ENCODE measurements at places on chromosomes 16 and 17.

- no peak for DNase-seq
Measured at GRCh38 chr16:68238029-68238345, 2.1 kb upstream of the ESRP2 start.

DNA sequence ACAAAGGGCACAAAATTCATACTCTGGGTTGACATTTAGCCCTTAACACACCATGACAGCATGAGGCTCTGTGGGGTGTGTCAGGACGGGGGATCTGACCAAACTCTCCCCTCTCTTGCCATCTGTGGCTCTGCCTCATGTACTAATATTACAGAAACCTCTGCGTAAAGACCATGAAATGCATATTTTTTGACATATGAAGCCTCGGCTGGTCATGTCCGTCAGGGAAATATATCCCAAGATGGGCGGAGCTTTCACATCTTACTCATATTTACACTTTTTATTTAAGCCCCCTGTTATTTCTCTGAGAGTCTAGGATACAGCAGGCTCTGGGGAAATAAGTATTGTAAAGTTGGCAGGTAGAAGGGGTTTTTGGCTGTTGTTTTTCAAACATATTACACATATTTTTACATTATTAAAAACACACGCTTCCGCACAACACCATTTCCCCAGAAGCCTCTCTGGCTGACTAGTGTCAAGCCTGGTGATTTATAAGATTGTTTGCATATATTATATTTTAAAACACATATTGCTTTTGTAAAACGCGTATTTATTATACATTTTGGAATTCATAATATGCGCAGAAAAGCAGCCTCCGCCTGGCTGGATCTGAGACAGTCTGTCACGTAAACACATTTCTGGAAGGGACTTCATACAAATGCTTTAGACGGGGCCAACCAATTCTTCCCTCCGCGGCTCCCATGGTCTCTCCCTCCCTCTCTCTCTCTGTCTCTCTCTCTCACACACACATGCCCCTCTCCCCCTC is 237.7 kb upstream of the ZFHX3 start:
- DNase-seq, result no peak

DNA sequence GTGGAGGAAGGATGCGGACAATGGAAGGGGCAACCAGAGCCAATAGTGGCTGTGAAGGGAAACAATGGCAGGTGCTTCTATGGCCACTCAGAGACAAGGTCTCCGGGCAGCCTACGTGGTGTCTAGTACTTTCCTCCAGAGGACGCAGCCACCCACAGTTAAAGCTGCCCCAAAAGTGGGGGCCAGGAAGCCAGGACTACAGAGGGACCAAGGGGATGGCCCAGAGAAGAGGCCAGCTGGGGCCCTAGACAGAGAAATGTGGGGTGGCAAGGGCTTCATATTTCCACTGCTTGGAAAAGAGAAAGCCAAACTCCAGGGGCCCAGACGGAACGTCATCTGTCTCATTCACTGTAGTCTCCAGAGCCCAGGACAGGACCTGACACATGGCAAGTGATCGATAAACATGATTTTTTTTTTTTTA is 837 bp upstream of the PER1 start:
- DNase-seq, result no peak

- DNase-seq, result no peak
Measured at GRCh38 chr17:17073030-17073564, 30.8 kb downstream of the MPRIP start.

- DNase-seq, result no peak
Measured at GRCh38 chr17:71247441-71248015, 873.3 kb upstream of the SOX9 start.

DNA sequence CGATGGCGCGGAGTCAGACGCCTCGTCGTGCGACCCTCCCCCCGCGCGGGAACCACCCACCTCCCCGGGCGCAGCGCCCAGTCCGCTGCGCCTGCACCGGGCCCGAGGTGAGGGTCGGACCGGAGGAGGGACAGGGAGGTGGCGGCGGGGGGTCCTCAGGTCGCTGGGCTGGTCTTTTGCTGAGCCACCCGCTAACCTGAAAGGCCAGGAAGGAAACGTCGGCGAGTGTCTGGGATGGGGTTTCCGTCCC is 4.9 kb downstream of the TBX2 start:
- DNase-seq, result no peak

- DNase-seq, result no peak
Measured at GRCh38 chr17:8393470-8394231, 4.0 kb downstream of the RNF222 start.
